ENCODE measurements at places on chromosomes 4 and X.

DNA sequence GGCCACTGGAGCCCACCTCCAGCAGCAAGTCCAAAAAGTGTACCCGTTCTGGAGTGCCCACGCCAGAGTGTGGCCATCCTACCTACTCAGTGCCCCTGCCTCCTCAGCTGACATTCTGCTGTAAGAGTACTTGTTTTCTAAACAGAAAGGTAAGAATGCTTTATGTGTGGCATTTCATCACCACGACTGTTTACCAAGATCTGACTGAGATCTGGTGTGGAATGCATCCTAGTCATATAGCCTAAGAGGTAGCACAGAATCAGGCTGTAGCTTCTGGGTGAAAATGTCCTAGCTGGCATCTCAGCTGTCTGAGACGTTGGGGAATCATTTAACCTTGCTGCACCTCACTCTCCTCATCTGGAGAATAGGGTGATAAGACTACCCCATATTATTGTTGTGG lies 638.7 kb upstream of the TENM3 start:
- no peak for DNase-seq

- DNase-seq: no peak
These were observed 67.3 kb downstream of the SPRY1 start for GRCh38 chr4:123463869-123464268.

- DNase-seq: no peak
These were observed 52.3 kb downstream of the MEPE start for GRCh38 chr4:87884976-87885549.

GRCh38 chr4:20506827-20507226 lies 193.4 kb upstream of the PACRGL start:
- DNase-seq: peak; percentile 80

DNA sequence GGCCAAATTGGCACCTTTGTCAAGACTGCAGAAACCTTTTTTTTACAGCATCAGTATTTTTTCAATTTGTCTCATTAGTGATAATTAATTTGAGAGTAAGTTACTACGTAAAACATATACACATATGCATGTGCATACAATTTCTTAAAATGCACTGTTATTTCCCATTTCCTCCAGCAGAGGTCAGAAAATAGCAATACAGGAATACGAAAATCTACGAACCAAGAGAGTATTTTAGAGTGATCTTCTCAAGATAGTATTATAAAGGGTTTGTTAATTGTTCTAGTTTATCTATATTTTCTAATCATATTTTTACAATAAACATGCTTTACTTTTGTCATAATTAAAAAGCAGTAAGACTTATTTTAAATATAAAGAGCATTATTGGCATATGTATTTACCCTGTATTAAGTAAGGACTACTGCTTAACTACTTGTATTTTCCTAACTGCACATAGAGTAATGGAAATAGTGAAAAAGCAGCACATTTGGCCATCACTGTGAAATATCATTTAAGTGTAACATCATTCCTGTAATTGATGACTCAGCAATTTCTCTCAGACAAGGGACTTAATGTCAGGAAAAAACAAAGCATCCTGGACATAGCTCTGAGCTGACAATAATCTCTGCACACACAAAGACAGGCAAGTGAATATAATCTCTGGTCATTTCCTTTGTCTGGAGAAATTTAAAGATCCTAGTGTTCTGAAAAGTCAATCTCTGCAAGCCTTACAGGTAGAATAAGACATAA lies 45.6 kb downstream of the MAOB start:
- no peak for DNase-seq

DNA sequence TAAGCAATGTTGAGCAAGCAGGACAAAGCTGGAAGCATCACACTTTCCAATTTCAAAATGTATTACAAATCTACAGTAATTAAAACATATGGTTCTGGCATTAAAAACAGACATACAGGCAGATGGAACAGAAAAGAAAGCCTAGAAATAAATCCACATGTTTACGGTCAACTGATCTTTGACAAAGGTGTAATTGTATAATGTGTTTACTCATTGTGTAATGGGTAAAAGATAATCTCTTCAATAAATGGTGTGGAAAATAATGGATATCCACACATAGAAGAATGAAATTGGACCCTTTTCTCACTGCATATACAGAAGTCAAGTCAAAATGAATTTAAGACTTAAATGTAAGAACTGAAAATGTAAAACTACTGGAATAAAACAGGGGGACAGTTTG lies 394.2 kb downstream of the ANKRD50 start:
- peak; percentile 57 for DNase-seq

- peak; percentile 15 for DNase-seq
These were observed 6.5 kb downstream of the ZNF185 start for GRCh38 chrX:152904151-152905080.

DNA sequence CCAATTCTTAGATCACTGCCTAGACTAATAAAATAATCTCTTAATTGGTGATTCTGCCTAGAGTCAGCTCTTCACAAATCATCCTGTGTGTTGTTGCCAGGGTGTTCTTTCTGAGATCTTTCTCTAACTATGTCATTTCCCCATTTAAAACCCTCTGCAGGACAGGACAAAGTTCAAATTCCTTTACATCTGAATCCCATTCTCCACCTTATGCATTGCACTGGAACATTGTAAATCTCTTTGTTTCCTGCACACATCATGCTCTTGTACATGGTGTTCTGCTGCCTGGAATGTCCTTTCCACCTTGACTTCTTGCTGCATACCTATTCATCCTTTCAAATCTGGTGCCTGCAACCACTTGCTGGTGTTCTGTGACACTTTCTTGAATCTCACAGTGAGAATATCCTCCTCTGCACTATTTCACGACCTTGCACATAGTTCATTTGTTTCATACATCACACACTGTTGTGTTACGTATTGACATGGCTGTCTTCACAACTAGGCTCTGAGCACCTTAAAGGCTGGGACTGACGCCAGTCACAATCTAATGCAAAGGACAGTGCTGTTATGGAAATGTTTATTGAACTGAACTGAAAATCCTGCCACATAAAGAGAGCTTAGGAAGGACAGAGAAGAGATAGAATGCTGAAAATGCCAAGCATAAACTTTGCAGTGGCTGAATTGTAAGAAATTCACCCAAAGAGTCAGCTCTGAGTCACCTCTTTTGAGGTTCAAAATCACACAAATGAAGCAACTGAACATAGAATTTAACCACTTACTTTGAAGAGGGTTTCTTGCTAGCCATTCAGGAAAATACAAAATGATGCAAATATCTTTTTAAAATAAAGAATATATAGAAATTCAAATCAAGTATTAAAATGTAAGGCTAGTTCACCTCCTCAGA lies 26.4 kb upstream of the SMIM14 start:
- peak; percentile 24 for DNase-seq

- no peak for DNase-seq
These were observed 62.2 kb upstream of the PRPS1 start for GRCh38 chrX:107565931-107566603.

DNA sequence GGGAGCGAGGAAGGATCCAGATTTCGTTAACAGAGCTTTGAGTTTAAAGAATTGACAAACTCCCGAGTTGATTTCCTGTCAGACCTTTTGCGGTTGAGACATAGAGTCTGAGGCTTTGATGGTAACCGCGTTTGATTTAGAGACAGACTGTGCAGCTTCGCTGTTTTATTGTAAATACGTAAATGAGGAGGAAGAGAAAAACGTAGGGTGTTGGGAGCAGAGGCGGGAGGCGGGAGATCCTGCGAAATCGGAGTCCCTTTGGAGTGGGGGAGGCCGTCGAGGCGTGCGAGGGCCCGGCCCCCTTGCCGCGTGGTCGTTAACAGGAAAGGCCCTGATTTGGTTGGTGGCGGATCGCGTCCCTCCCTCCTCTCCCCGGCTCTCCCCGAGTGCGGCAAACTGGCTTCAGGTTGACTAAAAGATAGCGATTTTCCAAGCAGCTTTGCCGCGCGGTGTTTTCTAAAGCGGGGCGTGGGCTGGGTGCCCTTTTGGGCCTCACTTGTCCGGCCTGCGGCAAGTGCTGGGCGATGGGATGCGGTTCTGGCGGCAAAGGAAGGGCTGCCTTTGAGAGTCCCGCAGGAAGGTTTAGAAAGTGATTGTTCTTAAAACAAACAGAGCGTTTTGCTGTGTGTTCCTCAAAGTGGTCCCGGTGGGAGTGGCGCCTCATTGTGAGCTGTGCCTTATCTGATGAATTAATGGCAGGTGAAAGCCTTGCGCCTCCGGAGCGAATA lies 857 bp downstream of the SCML1 start:
- peak; percentile 11 for DNase-seq

- DNase-seq: no peak
These were observed 124.8 kb upstream of the FAT1 start for GRCh38 chr4:186848437-186848836.

DNA sequence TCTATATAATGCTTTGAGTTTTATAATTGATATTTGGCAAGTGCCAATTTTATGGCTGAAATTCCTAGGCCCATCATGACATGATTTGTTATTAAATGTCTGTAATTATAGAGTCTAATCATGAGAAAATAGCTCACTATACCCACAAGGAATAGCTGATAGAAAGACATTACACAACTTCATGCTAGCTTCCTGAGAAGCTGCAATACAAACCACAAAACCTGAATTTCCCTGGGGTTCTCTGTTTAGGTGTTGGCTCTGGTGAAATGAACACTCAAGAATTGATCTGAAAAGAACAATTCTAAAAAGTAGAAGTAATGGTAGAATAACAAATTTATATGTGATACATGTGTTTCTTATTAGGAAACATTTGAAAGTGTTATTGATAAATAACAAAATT lies 169.6 kb downstream of the GASK1B start:
- no peak for DNase-seq

GRCh38 chr4:15293711-15294110 lies 134.1 kb upstream of the C1QTNF7 start:
- DNase-seq: no peak

DNA sequence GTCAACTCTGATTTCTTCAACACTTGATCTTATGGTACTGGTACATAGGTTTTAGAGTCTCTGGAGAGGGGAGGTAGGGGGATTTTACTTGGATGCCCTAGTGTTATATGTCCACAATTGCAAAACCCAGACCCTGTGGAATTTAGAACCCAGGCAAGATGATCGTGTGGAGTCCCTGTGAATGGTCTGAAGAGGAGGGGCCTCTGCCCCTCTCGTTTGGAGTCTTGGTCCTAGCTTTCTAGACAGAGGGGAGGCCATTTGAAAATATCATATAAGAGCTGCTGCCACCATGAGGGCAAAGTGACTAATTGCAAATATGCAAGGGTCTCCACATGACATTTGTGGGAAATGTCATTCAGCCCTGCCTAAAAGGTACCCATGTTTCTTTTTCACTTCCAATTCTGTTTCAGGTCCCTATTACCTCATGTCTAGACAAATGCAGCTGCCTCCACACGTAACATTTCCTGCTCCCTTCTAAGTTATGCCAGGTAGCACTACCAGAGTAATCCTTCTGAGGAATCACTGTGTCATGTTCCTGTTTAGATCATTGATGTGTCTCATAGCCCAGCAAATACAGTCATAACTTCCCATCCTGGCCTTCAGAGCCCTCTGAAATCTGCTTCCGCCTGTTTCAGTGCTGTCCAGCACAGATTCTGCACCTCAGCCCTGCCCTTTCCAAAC lies 126.8 kb downstream of the KLHL8 start:
- no peak for DNase-seq

DNA sequence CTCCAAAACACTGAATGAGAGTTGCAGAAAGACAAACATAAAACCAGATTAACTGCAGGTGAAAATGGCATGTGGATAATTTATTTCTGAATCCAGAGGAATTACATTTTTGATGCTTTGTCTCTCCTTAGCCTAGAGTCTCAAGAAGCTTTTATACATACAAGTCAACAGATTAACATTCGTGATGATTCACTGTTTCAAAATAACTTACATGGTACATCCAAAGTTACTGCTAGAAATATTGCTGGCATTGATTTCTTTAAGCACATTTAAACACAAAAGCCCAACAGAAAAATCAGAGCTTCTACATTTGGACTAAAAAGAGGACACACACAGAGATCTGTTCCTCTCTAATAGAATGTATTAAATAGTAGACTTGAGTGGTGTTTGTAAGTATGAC lies 105.6 kb downstream of the AMELX start:
- peak; percentile 24 for DNase-seq

- no peak for DNase-seq
These were observed 65.6 kb downstream of the OR13H1 start for GRCh38 chrX:131609480-131609879.

DNA sequence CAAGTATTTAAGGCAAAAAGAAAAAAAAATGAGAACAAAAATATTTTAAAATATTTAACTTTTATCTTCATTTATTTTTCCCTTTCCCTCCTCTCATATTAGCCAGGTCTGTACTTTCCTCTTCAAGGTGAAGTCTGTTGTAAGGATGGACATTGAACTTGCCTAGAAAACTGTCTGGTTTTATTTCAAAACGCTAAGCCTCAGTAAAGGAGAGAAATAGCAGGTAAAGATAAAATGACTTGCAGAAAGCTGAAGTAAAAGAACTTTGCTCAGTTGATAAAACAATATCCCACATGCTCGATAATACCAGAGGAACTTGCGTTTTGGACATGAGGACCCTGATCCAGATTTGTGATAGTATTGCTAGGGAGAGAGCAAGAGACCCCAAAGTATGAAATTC lies 28.6 kb upstream of the METAP1 start:
- no peak for DNase-seq

- DNase-seq: no peak
These were observed 76.8 kb downstream of the RTL5 start for GRCh38 chrX:72054779-72055489.

- DNase-seq: no peak
These were observed 52.9 kb downstream of the SLC7A11 start for GRCh38 chr4:138189206-138189605.

DNA sequence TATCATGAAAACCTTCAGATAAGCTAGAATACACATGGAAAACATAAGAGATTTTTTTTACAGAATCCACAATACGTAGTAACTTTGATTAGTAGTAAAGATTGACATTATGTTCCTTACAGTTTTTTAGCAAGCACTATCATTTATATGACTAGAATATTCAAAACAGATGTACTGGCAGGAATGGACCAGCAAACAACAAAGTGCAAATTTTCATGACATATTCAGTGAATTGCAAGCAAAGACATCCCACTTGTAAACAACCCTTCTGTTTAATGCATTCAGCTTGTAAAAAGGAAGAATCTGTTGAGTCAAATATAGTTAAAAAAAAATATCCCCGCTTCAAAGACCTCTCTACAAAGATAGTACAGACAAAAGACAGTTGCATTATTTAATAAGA lies 403.7 kb upstream of the TRAM1L1 start:
- no peak for DNase-seq

GRCh38 chr4:185202984-185203485 lies 765 bp downstream of the CFAP97 start:
- no peak for DNase-seq

GRCh38 chr4:78355306-78355705 lies 196.3 kb upstream of the ANXA3 start:
- DNase-seq: no peak

- DNase-seq: no peak
These were observed 57.8 kb upstream of the SLC39A8 start for GRCh38 chr4:102403116-102403515.

- DNase-seq: no peak
These were observed 61.7 kb downstream of the TMA16 start for GRCh38 chr4:163556177-163556576.
